ENCODE measurements at places on chromosomes 16 and 17.

DNA sequence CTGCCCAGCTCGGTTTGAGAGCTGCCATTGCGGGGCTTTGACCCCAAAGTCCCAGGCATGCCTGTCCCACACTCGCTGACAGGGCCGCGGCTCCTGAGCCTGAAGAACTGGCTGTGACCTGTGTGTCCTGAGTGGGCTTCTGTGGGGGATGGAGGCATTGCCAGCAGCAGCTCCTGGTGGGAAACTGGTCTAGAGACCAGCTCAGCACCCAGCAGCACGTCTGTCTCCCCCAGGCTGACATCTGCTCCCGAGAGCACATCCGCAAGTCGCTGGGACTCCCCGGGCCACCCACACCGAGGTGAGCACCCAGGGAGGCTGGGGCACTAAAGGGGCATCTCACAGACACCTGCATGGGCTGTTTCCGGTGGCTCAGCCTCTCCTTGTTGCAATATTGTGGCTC, 13.4 kb downstream of the ENDOV start:
- no peak for DNase-seq

- DNase-seq: no peak
Measured at GRCh38 chr16:58509256-58510096, 5.8 kb upstream of the SETD6 start.

- DNase-seq: no peak
Measured at GRCh38 chr16:30570636-30571444, 674 bp downstream of the ZNF688 start.

DNA sequence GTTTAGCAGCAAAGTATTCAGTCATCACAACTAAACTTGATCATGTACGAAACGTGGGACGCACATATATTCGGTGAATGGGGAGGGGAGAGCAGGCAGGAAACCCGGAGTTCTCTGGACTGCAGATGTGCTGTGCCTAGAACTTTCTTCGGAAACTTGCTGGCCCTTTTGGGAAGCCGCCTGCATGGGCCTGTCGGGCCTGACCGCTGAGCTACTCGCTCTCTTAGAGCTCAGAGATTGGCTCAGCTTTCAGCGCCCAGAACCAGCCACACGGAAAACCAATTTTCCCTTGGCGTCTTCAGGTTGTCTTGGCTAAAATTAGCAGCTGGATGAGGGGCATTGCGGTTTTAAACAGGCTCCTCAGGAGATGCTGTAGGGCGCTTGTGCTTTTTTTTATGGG, 38.1 kb downstream of the ZDHHC7 start:
- DNase-seq: no peak

DNA sequence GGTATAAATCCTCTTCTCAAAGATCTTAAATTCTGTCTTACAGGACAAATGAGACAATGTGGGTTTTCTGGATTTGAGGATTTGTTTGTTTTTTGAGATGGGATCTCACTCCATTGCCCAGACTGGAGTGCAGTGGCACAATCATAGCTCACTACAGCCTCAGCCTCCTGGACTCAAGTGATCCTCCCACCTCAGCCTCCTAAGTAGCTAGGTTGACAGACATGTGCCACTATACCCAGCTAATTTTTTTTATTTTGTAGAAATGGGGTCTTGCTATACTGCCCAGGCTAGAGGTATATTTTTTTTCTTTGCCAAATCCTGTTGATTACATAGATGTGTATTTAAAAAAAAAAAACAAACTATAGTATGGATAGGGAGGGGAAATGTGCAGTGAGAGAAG, 31.8 kb upstream of the SDR42E2 start:
- DNase-seq: no peak

Measured in stimulated activated CD4-positive, alpha-beta T cell treated with anti-CD3 and anti-CD28 coated beads, Interleukin-15, amount 100 ng/mL, for 1 hour (primary cell).